ENCODE measurements at places on chromosomes 1 and 21. TPM values are rescaled to one million over a fixed set of nuclear protein-coding genes. Genes with fewer than 3 reads are reported as not detected.

DNA sequence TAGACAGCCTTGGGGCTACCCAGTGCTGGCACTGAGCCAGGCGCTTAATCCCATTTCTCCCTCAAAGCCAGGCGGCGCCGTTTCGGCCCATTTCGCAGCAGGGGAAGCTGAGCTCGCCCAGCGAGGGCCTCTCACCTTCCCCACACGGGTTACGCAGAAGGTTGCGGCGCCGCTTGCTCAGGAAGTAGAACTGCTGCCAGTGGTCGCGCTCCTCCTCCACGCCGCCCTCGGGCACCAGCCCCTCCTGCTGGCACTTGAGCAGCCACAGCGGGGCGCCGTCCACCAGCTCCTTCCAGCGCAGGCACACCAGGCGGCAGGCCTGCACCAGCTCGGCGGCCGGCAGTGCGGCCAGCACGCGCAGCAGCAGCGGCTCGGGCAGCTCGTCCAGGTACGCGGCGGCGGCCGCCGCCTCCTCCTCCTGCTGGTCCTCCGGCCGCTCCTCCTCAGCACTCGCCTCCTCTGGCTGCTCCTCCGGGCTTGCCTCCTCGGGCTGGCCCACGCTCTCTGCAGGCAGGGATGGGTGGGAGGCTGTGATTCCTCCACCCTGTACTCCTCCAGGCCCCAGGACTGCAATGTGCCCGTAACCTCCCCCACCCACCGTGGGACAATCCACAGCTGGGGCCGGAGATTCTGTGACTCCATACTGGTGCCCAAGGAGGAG lies 3.8 kb downstream of the FBXO2 start:
- peak; percentile 69 for DNase-seq

DNA sequence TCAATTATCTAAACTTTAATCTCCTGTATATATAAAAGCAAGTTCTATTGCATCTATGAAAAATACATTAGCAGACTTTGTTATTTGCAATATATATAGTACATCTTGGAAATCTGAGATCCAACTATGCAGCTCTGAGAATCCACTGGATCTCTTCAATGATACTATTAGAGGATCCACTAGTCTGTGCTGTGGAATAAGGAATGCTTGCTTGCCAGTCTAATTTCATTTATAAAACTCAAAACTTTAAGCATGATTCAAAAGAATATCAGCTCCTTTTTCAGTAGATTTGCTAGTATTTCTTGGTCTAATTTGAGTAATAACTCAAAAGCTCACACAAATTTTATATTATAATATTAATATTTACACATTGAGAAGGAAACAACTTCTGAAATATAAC lies 115.1 kb downstream of the SPATA6 start:
- DNase-seq: no peak

DNA sequence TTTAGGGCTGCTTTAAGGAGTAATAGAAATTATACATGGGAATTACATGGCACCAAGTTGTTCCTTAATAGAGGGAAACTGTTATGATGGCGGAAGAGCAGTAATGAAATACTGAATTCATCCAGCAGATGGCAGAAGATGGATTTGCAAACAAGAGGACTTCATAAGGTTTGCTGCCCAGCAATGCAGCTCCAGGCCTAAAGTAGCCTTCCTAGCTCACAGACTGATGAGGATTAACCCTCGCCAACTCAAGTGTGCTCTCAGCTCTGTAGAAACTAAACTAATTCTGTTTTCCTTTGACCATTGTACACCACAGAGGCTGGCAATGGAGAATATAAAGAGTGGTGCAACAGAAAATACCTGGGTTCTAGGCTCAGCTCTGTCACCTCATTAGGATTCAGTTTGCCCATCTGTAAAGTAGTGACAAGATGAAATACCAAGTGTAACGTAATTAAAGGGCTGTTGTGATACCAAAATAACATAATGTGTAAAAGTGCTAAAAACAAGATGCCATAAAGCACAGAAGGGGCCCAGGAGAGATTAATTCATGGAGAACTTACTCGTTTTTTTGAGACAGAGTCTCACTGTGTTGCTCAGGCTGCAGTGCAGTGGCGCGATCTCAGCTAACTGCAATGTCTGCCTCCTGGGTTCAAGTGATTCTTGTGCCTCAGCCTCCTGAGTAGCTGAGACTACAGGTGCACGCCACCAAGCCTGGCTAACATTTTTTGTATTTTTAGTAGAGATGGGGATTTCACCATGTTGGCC lies 102.4 kb upstream of the SERBP1 start:
- DNase-seq: peak; percentile 20

GRCh38 chr21:45391743-45392572 lies 13.0 kb upstream of the COL18A1 start:
- DNase-seq: peak; percentile 55

GRCh38 chr1:3644273-3644672 lies 5.6 kb downstream of the WRAP73 start:
- DNase-seq: no peak

Gene GNG12
- total RNA-seq: not detected

DNA sequence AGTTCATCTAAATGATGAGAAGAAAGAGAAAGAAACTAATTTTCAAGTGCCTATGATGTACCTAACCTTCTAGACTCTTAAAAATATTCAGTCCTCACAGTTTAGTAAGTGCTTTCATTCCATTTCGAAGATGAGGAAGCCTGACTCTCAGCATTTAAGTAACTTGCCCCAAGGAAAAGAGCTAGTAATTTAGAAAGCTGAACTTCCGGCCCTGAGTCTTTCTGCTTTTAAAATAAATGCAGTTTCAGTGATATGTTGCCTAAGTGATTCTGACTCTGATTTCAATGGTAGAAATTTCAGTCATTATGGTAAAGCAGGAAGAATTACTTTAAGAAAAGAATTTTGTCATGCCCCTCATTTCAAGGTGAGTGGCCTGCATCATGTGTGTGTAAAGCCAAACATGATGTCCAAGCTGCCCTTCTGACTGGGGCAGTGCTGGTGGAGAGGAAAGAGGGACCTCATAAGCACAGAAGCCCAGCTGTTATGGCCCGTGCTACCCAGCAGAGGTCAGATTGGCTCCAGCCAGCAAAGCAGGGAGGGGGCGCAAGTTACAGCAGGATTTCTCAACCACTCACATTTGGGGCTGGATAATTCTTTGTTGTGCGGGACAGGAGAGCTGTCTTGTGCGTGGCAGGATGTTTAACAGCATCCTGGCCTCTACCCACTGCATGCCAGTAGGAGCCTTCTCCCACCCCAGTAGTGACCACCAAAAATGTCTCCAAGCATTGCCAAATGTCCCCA lies 10.7 kb downstream of the ATP1A4 start:
- no peak for DNase-seq

GRCh38 chr1:109112056-109112651 lies 1.8 kb upstream of the ELAPOR1 start:
- no peak for DNase-seq

- DNase-seq: no peak
These were observed 20.4 kb downstream of the TEX35 start for GRCh38 chr1:178533121-178533946.

Gene IGSF21
- total RNA-seq: not detected

Gene GIPC2
- 0.52 TPM for total RNA-seq

GRCh38 chr1:6272868-6273267 lies 12.0 kb upstream of the GPR153 start:
- DNase-seq: no peak

GRCh38 chr1:22406722-22407495 lies 44.7 kb upstream of the ZBTB40 start:
- no peak for DNase-seq

Gene BGLAP
- 7.8 TPM for total RNA-seq

- DNase-seq: no peak
These were observed 56.1 kb downstream of the HIVEP3 start for GRCh38 chr1:41862384-41863221.

Gene DMRTA2
- not detected for total RNA-seq

Gene NUAK2
- total RNA-seq: 47.9 TPM

Gene LMX1A
- not detected for total RNA-seq

Gene BARHL2
- total RNA-seq: not detected

- DNase-seq: no peak
These were observed 25.7 kb downstream of the ZBTB18 start for GRCh38 chr1:244076740-244077139.

Gene C4BPB
- 0.44 TPM for total RNA-seq

- DNase-seq: no peak
These were observed 17.3 kb downstream of the BTG2 start for GRCh38 chr1:203322500-203323179.

Gene THEM4
- 166 TPM for total RNA-seq

Gene HSPB7
- not detected for total RNA-seq

Gene LCE2B
- not detected for total RNA-seq

Gene C8A
- total RNA-seq: not detected

DNA sequence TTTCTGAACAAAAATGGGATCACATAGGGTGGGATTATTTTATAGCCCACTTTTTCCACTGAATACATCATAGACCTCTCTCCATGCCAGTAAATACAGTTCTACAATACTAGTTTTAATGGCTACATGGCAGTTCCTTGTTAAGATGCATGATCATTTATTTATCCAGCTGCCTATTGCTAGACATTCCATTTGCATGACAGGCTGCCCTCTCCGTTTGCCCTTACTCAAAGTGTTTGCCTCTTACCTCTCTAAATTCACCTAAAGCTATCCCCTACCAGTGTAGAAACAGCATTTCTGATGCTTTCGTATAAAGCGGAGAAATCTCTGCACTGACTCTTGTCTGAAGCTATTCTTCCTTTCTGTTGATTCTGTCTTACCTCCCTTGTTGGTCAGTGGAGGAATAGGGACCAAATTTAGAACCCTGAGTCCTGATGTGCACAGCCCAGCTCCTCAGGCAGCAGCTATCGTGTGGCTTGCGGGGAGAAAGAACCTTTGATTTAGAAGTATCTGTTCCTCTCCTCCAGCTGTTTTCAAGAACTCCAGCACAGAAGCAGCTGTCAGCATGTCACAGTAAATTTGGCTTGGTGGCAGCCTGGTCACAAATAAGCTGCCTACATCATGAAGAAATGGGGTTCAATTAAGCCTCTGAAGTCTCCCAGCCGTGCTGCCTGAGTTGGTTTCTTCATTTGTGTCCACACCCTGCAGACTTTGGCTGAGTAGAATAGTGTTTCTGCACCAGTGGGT lies 337.3 kb downstream of the PRDM2 start:
- no peak for DNase-seq

GRCh38 chr1:16998589-16998988 lies 13.1 kb downstream of the ATP13A2 start:
- DNase-seq: no peak

GRCh38 chr1:160981584-160982411 lies 27.2 kb upstream of the ITLN2 start:
- peak; percentile 18 for DNase-seq

DNA sequence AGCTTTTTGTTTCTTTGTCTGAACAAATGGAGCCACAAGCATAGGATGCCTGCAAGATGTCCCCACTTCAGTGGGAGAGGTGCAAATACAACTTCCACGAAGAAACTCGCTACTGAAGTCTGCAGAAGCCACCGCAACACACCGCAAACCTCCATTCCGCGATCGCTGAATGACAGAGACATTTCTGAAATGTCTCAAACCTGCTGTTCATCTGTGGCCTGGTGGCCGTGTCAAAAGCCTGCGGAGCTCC lies 1.0 kb downstream of the TP53BP2 start:
- DNase-seq: no peak

Gene DIO1
- total RNA-seq: not detected

GRCh38 chr1:11358984-11359383 lies 86.0 kb downstream of the UBIAD1 start:
- no peak for DNase-seq

DNA sequence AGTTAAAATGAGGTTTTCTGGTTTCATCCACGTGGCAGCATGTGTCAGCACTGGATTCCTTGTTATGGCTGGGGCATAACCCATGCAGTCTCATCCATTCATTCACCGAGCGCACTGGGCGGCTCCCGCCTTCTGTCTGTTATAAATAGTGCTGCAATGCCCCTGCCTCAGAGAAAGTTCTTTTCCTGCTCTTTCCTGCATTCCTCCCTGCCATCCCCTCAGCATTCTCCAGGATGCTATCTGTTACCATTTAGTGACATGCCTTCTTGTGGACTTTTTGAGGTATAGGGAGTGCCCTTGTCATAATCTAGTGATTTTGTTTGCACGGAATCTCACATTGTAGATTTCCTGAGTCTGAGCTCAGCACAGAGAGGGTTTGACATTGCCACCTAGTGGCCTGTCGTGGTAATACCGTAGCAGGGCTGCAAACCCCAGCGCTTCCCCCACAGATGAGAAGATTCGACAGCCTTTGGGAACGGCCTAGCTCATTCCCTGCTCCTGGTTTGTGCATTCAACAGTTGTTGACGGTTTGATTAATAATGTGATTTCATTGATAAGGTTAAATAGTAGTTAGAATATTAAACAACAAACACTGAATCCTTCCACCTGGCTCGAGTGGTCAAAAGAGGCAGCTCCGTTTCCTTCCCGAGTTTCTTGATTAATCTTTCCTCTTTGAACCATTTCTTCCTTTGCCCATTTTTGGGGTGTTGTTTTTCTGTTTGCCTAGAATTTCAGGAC lies 46.3 kb downstream of the UMODL1 start:
- peak; percentile 78 for DNase-seq

GRCh38 chr1:93007941-93008577 lies 46.8 kb upstream of the DIPK1A start:
- DNase-seq: no peak

- DNase-seq: no peak
These were observed 139.3 kb downstream of the NFIA start for GRCh38 chr1:61221642-61222041.

Gene CRP
- not detected for total RNA-seq

Data from naive thymus-derived CD8-positive, alpha-beta T cell (primary cell).